CD4-positive, alpha-beta T cell treated with Interleukin-15 for 4 hours (primary cell): ENCODE measurements at places on chromosomes 5 and 9.

DNA sequence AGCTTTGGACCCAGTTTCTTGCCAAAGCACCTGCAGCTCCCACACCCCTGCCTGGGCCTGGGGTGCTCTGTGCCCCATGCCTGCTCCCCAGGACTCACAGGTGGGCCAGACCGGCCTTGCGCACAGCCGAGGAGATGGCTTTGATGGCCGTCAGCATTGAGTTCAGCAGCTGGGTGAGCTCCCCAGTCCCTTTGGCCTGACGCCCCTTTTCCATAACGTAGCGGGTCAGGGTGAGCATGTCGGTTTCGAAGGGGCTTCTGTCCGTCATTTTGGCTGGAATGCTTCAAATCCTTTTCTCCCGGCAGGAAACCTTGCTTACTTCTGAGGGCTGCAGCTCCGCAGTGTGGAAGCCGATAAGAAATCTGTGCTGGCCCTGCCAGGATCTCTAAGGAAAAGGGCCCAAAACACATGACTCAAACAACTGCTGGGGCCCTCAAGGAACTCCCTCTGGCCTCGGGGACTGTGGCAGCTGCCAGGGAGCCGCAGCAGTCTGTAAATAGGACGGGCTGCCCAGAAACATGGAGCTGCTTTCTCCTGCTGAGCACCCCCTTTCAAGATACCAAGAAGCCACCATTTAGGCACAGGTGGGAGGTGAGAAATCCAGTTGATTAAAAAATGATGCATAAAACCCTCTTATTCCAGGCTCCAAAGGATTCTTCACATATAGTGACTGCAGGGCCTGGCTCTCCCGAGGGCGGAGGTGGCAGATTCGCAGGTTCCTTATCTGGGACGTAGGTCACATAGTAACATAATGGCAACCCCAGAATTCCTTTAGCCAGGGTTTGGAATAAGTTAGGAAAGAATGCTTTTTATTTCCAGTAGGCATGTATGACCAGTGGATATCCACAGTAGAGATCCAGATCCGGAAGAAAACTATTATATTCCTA lies at the start of gene FBP2:
Gene FBP2 (minus strand): TSS at position 366 of the 887 bp plus-strand sequence. CDS start 98 bp downstream, at position 268.
- DNase-seq, result no peak

GRCh38 chr5:122163121-122164069 lies 34.0 kb downstream of the ZNF474 start:
- no peak for DNase-seq

DNA sequence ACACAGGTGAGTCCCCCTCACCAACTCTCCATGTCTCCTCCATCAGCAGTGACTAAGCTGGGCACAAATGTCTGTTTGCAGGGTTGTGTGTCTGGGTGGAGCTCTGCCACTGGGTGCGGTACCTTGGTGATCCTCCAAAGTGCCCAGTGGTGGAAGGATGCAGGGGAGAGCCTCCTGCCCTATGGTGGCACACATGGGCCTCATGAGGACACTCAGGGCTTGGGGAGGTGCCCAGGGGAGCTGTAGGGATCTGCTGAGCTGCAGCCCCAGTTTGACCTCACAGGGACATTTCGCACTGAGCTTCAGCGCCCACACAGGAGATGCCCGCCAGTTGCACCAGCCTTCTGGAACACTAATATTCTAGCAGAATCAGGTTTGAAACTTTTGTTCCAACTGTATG lies 29.5 kb downstream of the S1PR3 start:
- DNase-seq, result no peak

DNA sequence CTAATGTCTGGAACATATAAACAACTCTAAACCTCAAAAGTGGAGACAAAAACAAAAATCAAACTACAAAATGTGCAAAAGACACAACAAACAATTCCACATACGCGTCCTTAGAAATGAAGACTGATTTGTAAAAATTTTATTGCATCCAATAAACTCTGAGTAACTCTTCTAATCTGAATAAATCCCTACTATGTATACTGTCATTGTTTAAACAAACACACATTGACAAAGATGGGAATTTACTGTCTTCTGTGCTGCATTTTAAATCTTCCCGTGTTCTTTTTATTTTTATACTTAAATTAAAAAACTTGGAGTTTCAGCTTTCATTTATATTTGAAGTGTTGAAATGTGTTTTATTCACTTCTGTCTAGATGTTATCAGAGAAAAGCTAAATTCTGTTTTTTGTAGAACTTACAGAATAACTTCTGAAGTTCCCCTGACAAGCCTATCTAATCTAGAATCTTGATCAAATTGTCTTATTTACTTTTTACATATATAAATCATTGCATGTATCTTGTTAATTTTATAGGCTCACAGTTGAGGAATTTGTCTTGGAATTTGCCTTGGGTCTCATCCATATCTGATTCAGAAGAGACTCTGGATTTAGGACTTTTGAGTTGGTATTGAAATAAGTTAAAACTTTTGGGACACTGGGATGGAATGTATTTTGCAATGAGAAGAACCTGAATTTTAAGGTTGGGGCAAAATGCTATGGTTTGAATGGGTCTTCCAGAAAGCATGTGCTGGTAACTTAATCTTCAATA lies 2064.4 kb upstream of the C9orf72 start:
- no peak for DNase-seq

- DNase-seq, result no peak
Measured at GRCh38 chr9:137253717-137254623, 1.2 kb upstream of the NELFB start.

DNA sequence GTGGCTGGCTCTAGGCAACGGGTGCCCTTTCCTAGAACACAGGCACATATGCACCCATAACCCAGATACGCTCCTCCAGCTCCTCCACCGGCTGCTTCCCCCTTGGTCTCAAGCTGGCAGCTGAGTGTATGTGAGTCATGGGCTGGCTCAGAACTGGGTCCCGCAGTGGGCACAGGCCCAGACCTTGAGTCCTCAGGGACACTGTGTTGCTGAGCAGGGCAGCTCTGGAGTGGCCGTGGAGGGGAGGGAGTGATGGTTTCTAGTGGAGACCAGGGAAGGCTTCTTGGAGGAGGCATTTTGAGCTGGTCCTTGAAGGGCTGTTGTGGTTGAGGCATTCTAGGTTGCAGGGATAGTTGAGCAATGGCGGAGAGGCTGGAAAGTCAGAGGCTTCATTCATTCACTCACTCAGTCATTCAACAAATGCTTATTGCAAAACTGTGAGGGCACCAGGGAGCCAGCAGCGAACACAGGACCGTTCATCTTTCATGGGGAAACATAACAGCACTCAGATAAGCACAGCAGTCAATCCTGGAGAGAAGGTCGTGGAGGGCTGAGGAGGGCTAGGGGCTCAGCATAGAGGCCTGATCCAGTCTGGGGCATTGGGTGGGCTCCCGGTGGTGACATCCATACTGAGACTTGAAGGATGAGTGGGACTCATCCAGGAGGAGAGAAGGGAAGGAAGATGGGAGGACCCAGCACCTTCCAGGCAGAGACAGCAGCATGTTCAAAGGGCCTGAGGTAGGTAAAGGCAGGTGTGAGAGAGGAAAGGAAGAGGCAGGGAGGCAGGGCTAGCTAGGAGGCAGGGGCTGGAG lies 2.4 kb downstream of the BBLN start:
- no peak for DNase-seq

- no peak for DNase-seq
Measured at GRCh38 chr5:96292582-96293247, 140.3 kb downstream of the PCSK1 start.

DNA sequence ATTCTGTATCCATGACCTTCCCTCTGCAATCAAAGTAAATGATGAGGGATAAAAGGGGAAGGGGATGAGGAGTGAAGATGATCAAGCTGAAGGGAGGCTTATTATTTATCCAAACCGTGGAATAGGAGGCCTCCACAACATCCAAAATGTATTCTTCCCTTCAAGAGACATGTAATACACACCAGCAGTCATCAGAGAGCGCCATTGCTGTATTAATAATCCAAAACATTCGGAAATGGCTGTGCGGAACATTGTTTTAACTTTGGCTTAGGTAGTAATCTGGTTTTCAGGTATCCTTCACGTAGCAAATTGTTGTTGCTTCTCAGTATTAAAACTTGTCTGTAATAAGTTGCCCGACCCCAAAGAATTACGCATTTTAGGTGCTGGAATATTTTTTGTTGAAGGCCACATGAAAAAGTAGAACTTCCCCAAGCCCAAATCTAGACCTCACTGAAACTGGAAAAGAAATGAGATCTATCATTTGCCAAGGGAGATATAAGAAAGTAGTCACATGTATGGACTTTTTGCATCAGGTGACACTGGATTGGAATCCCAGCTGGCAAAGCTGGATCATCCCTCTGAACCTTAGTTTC lies 2.6 kb upstream of the BOD1 start:
- peak; percentile 70 for DNase-seq

- DNase-seq, result no peak
Measured at GRCh38 chr5:22560147-22560546, 293.0 kb downstream of the CDH12 start.

DNA sequence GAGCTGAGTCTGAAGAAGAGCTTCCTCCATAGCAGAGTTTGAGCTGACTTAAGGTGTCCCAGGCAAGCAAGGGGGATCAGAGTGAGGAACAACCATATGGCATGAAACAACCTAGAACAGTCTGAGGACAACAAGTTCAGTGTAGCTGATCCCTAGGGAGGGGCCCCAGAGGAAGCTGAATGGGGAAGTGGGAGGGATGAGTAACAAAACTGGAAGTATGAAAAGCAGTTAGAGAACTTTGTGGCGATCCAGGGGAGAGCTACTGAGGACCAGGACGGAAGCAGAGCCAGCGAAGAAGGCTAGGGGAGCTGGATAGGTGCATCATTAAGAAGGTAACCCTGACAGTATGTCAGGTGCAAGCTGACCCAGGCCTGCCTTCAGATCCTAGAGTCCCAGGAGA lies 580.8 kb downstream of the BNC2 start:
- no peak for DNase-seq

DNA sequence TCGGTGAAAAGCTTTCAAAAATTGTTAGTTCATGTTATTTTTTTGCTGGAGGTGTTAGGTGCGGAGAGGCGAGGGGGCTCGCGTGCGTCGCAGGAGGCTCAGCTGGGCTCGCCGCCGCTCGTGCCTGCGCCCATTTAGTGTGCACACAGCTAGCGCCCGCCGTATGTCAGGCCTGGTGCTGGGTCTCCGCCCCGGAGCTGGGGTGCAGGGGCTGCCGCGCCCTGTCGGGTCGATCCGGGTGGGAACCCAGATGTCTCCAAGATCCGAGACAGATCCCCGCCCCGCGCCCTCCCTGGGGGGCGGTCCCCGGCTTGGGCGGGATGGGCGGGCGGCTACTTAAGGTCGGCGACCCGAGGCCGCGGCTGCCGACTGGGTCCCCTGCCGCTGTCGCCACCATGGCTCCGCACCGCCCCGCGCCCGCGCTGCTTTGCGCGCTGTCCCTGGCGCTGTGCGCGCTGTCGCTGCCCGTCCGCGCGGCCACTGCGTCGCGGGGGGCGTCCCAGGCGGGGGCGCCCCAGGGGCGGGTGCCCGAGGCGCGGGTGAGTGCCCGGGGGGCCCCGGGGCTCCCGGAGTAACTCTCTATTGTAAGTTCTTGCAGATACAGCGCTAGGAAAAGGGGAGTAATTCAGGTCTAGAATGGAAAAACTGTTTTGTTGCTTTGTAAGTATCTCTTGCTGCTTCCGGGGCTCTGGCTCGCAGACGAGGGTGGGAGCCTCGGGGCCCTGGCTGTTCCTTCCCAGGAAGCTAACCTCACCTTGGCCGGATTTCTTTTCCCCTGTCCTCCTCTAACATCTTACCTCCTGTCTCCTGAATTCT lies 31.7 kb downstream of the GSN start:
- DNase-seq, result no peak

- no peak for DNase-seq
Measured at GRCh38 chr9:133106511-133107244, 14.4 kb downstream of the RALGDS start.

GRCh38 chr5:543755-544674 lies 19.8 kb upstream of the SLC9A3 start:
- DNase-seq, result peak; percentile 25

GRCh38 chr9:99069546-99069945 lies 35.4 kb upstream of the TGFBR1 start:
- DNase-seq, result no peak

DNA sequence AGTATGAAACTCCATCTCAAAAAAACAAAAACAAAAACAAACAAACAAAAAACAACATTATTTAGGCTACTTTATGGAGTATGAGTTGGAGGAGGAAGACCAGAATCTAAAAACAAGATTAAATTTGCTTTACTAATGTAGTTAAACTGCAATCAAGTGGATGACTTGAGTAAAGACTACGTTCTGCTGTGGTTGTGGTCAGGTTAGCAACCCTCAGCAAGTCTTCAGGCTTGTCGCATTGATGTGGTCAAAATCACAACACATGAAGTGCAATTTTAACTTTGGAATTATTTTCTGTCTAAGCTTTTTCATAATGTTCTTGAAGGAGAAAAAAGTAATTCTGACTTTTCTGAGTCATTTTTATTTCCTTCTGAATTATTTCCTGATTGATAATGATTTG lies 43.1 kb downstream of the PDE6A start:
- no peak for DNase-seq

DNA sequence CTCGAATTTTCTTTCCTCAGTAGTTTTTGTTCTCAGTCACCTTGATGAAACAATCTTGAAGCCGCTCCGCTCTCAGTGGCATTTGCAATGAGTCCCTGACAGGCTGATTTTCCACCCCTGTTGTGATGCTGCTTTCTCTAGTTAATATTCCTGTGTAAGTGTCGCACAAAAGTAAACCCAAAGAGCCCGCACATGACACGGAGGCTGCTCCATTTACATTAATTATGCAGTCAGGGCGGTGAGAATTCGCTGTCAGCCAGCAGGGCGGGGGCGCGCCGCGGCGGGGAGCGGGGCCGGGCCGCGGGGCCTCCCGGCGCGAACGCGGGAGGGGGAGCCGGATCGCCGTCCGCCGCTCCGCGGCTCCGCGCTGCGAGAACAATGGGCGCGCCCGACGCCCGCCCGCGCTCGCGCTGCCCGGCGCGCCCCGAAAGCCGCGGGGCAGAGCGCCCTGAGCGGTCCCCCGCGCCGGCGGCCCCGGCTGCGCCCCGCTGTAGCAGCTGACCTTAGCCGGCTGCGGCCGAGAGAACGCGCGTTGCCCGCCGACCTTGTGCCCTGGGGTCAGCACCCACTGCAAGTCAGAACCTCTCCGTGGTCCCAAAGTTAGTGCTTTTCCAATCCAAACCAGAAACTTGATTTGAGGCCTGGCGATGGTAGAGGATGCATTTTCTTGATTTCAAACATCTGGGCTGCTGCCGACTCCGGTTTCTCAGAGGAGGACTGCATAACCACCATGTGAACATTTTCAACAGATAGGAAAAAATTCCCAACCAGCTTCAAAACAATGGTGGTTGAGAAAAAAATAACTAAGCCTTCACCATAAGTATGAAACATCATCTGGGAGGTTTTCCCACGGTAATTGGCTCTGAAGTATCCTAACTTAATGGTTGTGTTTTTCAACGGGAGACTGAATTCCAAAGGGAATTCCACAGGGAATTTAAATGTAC lies 142.6 kb downstream of the PBX3 start:
- peak; percentile 11 for DNase-seq

DNA sequence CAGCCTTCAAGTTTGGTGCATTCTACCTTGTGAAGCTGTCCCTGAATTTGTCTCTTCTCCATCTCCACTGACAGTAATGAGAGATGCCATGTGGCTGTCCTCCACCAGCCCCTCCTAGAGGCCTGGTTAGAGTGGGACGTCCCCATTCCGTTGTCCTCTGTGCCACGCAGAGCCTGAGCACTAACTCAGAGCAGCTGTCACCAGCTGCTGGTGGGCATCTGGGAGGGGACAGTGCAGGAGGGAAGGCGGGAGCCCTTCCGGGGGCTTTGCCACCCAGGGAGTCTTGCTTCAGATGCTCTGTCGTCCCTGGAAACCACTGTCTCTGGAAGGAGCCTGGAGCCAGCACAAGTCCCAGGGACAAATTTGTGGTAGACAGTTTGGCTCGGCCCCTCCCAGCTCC lies 78.6 kb downstream of the PDZD2 start:
- no peak for DNase-seq
